Stimulated activated CD8-positive, alpha-beta memory T cell treated with anti-CD3 and anti-CD28 coated beads, Interleukin-7, amount 100 ng/mL, for 48 hours (primary cell): ENCODE measurements at places on chromosomes 2 and 18.

DNA sequence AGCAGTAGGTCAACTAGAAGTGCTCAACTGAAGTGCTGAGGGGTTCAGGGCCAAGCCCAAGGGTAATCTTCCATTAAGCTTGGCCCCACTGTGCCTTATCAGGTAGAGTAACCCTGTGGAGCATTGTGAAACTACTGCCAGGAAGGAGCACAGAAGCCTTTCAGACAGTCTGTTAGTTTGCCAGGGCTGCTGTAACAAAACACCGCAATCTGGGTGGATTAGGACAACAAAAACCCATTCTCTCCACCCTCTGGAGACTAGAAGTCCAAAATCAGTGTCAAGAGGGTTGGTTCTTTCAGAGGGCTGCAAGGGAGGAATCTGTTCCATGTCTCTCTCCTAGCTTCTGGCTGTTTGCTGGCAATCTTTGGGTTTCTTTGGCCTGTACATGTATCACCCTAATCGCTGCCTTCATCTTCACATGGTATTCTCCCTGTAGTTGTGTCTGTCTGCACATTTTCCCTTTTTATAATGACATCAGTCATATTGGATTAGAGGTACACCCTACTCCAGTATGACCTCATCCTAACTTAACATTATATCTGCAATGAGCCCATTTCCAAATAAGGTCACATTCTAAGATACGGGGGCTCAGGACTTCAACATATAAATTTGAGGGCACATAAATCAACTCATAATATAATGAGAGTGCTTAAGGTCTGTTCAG, 21.2 kb downstream of the VIT start:
- no peak for DNase-seq

GRCh38 chr2:113227698-113228097, 51.0 kb downstream of the PAX8 start:
- no peak for DNase-seq

GRCh38 chr2:216677439-216678097, 17.8 kb downstream of the IGFBP5 start:
- no peak for DNase-seq

DNA sequence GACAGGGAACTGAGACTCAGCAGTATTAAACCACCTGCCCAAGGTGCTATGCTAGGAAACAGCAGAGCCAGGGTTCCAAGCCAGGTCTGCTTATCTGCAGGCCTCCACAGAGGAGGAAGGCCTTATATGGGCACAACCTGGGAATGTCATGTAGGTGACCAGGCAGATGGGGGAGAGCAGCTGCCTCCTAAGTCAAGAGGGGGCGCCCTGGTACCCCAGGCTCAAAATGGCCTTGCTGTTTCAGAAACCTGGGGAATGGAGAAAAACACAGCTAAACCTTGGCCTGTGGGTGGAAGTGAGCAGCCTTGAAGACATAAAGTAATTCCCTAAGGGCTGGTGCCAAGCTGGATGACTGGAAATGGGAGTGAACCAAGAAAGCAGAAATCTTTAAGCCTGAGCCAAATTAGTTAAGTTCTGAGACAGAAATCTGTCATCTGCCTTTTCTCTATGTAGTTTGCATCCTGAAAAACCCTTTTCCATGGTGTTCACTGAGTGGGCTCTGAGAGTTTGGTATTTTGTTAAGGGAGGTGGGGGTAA, 79.1 kb downstream of the MAPK4 start:
- no peak for DNase-seq

GRCh38 chr18:31497836-31498573, at the start of gene DSG2:
DSG2 (plus strand) TSS chr18:31498177; CDS start chr18:31498252, 75 bp downstream.
- no peak for DNase-seq

DNA sequence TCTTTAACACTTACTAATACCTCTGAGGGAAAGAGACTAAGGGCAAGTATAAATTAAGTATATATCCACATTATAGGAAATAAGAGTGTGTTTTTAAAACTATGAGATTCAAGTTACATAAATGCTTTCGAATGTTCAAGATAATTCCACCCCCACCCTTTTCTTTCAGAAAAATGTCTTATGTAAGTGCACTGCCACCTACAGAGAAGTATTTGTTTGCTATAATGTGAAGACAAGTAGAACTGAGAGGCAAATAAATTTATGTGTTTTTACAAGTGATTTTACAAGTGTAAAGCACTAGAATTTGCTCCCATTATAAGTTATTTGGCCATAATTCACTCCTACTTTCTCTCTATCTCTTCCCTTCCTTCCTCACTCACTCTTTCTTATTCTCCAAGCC, 99.9 kb upstream of the CRACDL start:
- no peak for DNase-seq

DNA sequence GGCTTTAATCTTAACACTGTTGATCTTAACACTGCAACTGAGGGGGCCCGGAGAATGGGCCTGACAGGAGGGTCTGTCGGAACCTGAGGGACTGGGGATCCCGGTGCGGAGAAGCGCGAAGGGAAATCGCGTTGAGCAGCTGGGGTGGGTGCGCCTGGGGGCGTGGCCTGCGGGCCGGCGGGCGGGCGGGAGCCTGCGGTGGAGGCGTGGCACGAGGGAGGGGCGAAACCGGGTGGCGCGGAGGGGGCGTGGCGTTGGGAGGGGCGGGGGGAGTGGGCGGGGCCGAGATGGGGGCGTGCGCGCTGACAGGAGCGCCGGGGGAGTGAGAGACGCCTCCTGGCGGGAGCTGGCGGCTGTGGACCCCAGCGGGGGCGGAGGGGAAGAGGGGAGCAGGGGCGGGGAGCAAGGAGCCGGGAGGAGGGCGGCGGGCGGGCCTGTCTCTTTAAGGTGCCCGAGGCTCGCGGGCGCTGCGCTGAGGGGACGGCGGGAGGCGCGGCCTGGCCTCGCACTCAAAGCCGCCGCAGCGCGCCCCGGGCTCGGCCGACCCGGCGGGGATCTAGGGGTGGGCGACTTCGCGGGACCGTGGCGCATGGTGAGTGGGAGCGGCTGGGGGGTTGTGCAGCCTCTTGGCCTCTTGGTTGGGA, at the start of gene TWSG1:
TWSG1 (plus strand) TSS at position 445 of the 644 bp plus-strand sequence. CDS start 2,457 bp downstream, outside the sequence.
- DNase-seq, result peak; percentile 90

GRCh38 chr18:79738581-79739439, 58.9 kb upstream of the KCNG2 start:
- DNase-seq, result no peak

- no peak for DNase-seq
These were observed 44.4 kb upstream of the MBP start for GRCh38 chr18:77177009-77177408.

DNA sequence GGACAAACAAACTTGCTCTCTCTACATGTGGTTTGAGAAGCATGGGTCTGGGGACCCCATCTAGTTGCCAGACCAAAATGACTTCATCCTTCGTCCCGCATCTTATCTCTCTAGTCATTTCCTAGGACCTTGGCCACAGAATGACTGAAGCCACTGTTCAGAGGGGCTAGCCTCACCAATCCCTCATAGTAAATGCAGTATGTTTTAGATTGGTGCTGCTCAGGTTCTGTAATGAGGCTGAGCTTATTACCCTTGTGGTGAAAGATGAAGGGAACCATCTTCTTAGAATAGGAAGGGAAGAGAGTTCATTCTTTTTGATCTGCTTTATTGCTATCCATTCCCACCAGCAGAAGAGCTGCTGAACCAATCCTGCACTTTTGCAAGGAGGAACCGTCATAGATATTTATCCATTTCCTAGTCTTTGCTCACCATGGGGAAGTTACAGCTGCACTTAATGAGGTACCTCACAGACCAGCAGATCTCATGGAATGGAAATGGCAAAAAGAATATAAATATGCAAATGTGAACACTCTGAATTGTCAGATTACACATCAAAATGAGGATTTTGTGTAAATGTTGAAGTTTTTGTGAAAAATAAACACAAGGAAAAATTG, 436.7 kb downstream of the LPIN1 start:
- no peak for DNase-seq

GRCh38 chr2:126571403-126571802, 84.6 kb upstream of the GYPC start:
- DNase-seq, result no peak

GRCh38 chr2:37436323-37436722, 91.9 kb downstream of the QPCT start:
- DNase-seq, result no peak

DNA sequence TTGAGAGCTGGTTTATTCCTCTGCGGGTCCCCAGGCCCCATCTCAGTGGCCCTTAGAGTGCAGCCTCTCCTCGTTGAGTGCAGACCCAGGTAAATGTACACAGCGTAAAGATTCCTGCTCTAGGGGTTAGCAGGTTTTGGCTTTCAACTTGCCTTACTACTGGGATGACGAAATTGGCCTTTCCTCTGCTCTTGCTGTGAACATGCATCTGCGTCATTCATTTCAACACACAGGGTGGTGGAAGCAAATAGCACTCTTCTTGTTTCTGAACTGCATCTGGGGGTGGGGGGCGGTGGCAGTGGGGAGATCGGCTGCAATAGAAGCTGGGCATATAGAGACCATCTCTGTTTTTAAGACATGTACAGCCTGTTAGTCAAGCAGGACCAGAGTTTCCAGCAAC, 16.5 kb upstream of the SLC16A14 start:
- no peak for DNase-seq

- no peak for DNase-seq
These were observed 18.9 kb downstream of the ITGB1BP1 start for GRCh38 chr2:9404451-9404850.

DNA sequence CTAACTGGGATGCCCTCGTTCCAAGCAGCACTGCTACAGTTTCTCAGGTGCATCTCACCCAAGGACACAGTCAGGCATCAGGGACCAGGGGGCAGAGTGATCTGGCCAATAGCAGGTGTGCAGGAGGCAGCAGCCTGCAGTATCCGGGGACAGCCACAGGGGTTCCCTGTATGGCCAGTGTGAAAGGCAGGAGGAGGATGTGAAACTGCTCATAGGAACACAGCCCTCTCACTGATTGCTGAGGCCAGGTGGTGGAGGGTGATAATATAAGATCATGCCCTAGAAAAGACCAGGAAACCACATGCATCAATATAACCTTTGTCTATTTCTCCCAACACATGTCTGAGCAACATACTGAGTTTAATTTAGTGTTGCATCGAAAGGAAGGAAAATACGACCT, 112.7 kb upstream of the TACR1 start:
- DNase-seq, result no peak

- no peak for DNase-seq
These were observed 89.1 kb downstream of the ANTXR1 start for GRCh38 chr2:69102041-69102593.

DNA sequence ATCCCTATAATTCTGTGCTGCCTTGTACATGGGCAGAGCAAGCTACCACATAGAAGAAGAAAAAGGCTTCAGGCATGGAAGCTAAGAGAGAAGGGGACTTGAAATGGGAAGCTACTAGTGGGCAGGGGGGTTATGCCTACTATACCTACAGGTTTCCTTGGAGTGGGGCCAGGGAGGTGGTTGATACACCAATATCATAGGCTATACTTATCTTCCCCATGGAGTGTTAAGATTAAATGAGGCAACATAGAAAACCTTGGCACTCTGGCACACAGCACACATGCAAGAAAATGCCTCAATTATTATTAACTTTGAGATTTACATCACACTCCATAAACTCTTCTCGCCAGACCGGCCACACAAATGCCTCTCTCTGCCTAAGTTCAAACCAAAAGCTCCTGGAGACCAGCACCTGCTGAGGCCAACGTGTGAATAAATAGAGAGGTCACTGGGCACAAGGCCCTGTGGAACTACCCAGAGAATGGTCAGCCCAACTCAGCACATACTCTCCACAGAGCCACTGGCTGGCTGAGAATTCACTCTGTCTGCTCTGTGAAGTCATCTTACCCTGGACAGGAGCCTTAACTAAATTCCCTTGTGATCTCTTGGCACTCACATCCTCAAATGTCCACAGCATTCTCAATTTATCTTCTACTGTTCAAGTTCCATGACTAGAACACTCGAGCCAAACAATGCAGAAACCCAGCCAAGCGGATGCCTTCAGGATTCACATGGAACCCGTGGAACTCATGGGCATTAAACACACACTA, 498.7 kb downstream of the BCL11A start:
- DNase-seq, result no peak

DNA sequence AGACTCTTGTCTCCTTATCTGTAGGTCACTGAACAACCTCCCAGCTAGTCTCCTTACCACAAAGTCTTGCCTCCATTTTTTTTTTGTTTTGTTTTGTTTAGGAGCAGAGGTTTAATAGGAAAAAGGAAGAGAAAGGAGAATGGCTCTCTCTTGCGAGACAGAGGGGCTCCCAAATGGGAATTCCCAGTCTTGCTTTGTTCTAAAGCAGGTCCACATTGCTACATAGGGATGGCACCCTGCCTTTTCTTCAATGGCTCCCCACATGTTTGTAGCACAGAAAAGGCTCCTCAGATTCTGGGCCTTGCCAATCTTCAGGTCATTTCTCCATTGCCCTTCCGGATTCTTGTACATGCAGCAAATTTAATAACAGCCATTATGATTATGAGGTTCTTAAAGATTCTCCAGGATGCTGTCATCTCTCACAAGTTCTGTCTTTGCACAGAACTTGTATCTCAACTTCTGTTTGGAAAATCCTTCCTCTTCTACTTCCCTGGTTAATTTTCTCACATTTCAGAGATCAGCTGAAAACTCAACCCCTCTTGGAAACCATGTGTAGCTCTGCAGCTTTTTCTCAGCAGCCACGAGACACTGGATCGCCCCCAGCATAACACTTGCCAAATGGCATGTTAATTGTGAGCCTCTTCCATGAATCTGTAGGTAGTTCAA, 23.6 kb downstream of the IL1F10 start:
- no peak for DNase-seq

GRCh38 chr2:236956641-236957040, 129.0 kb upstream of the COPS8 start:
- no peak for DNase-seq

DNA sequence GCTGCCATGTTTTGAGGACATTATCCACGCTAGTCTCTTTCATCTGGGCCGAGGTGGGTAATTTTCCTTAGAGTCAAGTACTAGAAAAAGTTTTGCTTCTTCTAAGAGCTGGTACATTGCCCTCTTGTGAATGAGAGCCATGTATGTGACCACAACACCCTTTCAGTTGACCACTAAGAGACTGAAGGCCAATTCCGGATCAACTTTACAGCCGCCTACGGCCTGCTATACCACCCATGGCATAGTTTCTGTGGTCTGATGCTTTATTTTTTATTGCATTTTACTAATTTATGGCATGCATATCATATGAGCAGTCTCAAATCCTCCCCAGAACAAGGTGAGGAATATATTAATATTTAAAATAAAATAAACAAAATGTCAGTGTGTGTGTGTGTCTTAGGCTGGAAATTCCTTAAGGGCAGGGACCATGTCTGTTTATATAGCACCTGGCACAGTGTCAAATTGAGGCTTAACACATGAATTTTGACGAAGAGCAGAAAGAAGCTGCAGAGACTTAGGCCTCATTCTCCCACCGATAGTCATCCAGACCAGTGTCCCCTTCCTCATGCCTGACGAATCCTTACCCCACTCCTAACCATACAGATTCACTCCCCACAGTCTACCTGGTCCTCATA, 35.4 kb downstream of the PSD4 start:
- no peak for DNase-seq

DNA sequence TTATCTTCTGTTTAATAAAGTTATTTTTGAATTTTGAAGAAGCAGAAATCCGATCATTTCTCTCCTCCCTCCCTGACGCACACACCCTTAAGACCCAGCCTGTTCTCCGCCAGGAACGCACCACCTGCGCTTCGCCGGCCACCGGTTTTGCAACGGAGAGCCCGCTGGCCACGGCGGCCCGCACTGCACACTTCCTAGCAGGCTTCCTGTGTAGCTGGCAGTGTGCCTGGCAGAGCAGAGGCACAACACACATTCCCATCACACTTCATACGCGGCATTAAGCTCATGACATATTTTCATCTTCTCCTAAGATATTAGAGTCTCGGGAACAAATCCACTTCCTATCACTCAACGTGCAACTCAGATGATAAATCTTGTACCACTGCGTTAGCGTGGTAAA, 148.0 kb downstream of the HDAC4 start:
- no peak for DNase-seq
